ENCODE measurements at places on chromosomes 7 and 10.

GRCh38 chr7:43584195-43584586, 1.3 kb downstream of the STK17A start:
- peak; percentile 63 for DNase-seq

GRCh38 chr7:158448430-158449100, 139.1 kb downstream of the PTPRN2 start:
- no peak for DNase-seq

- no peak for DNase-seq
Measured at GRCh38 chr10:131788386-131788785, 112.4 kb upstream of the PPP2R2D start.

DNA sequence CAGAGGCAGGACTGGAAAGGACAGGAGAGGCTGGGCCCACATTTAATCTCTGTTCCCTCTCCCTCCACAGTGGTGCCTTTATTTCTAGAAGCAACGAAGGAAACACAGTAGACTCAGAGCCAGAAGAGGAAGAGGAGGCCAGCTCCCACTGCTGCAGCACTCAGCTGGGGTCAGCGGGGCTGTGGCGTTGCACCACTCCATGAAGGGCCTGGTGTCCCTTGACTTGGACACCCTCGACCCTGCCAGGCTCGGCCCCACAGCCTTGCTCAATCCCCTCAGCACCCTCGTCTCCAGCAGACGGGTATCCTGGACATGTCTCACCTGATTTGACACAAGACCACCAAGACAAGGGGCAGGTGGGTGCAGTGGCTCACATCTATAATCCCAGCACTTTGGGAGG, 38.8 kb downstream of the PRKAG2 start:
- DNase-seq, result no peak

- DNase-seq, result no peak
Measured at GRCh38 chr7:114740941-114741340, 181.0 kb upstream of the MDFIC start.

DNA sequence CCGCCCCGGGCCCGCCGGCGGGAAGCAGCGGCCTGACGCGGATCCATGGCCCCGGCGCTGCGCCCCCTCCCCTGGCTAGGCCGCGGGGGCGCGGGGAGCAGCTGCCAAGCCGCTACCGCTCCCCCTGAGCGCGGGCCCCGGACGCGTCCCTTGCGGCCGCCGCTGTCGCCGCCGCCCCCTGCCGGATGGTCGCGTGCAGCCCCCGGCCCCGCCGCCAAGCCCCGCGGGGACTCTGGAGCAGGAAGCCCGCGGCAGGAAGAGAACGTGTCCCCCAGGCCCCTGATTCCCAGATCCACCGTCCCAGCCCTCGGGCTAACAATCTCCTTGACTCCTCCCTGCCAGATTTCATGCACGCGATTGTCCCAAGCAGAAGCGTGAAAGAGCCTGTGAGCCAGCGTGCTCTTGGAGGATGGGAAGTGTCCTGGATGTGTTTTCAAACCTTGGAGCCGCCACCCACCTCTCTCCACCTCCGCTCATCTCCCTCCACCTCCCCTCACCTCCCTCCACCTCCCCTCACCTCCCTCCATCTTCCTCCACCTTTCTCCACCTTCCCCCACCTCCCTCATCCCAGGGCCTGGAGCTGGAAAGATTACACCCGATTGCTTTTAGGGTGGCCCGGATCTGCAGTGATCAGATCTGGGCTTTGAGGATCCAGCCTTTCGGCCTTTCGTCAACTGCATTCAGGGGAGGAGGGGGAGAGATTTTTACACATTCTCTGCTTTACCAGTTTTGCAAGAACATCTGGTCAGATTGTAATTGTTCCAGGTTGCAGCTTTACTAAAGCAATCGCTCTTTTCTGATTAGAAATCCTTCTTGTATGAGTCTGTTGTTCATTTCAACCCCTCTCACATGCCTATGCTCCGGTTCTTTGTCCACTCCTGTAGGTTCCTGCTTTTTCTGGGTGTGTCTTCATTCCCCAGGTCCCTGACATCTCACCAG, 570 bp upstream of the PRTFDC1 start:
- DNase-seq, result peak; percentile 78

DNA sequence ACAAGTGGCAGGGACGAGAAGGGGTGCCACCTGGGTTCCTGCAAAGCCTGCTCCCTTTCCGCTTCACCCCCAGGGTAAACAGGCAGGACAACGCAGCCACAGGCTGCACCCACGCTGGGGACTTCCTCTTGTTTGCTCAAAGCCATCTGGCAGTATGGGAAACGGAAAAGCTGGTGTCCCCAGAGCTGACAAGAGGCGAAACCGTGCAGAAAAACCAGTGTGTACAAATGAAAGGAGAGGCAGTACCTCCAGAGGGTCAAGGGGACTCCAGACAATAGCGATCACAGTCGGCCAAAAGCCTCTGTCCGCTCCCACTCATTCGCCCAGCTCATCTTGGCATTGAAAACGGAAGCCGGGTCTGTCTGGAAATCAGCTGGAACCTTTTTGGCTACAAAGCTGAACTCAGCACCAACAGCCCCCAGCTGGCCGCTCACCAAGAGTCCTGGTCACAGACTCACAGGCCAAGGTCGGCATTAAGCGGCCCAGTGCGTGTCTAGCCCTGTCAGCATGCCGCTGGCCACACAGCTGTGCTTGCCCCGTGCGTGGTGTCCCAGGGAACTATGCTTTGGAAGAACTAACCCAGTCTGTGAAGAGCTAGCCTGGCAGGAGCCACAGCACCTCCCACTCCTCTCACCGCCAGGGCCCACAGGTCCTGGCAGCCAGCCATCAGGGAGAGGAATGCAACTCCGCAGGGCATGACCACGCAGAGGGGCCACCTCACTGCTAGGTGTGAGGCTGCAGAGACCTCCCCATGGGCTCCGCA, 10.4 kb downstream of the TNS3 start:
- DNase-seq, result no peak

DNA sequence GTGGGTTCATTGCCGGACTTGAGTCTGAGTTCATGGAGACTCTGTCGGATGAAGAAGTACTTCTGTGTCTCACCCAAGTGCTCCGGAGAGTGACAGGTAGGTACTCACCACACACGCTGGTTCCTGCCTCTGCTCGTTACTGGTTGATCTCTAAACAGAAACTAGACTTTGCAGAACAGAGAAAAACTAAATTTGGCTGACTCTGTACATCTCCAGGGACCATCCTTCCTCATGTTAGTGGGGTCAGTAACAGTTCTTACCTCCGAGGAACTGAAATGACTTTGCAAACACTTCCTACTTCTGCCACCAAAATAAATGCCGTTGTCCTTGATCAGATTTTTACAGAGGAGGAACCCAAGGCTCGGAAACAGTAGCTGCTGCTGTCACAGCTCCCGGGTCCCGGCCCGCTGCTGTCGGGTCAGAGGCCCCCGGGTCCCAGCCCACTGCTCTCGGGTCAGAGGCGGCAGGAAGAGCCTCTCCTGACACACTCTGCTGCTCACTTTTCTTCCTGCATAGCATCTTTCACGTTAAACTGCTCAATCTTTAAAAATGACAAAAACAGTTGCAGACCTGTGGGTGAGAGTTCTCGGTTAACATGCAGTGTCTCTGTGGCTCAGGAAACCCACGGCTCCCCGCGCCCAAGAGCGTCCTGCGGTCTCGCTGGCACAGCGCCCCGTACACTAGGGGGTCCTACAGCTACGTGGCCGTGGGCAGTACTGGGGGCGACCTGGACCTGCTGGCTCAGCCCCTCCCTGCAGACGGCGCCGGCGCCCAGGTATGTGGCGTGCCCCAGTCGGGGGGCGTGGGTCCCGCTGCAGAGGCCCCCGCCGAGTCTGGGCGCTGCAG, 4.8 kb upstream of the MTG1 start:
- DNase-seq, result no peak

GRCh38 chr7:31917256-31917655, 153.0 kb downstream of the PDE1C start:
- DNase-seq, result no peak

- DNase-seq, result no peak
Measured at GRCh38 chr10:3265088-3265487, 92.5 kb upstream of the PITRM1 start.

DNA sequence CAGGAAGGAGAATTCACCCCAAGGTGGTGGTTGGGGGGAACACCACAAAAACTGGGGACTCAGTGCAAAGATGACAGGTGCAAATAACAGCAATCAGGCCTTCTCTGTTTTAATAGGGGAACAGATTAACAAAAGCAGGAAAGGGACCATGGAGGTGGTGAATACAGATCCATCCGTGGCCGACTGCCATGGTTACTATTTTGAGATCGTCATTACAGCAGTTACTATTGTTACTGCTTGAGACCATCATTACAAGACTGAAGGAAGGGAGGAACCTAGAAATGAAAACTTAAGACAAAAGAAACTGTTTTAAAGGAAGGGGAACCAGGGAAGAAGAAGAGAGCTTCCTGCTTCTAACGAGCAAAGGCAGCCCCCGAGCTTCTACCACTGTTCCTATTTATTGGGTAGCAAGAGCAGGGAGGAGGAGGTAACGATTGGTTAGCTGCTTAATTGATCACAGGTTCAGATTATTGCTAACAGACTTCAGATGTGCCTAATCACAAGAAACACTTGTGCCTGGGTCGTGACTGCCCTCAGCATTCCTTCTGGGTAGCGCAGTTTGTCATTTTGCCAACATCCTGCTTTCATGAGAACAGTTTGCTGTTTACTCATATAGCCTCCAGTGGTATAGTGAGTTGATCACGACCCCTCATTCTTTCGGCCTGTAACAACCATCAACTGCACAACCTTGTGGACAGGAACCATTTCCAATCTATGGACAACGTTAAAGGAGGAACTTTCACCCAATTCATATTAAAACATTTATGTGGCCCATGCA, 216.3 kb downstream of the CHCHD3 start:
- DNase-seq, result no peak

GRCh38 chr7:155322530-155322929, 24.9 kb downstream of the INSIG1 start:
- DNase-seq, result no peak

GRCh38 chr7:146740039-146740438, 623.4 kb downstream of the CNTNAP2 start:
- no peak for DNase-seq

DNA sequence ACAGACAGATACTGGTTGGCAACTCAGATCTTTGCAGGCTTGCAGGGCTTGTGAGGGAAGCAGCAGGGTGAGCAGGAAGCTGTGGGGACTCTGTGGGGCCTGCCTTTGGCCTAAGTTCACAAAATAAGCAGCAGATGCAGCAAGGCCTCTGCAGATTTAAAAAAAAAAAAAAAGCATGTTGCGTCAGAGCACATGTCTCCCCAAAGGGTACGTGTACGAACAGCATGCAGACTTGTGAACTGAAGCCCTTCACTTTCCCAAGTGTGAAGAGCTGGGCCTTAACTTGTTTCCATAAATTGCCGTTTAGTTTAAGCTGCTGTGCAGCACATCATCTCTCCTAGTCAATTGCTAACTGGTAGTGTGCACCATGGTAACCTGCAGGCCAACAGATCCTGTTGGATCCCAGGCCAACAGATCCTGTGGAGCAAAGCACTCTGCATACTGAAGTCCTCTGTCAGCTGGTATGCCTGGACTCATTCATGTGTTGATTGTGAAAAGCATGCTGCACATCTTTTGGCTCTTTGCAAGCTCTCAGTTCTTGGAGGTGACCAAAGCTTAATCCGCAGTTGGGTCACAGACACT, 10.8 kb upstream of the XPNPEP1 start:
- no peak for DNase-seq

DNA sequence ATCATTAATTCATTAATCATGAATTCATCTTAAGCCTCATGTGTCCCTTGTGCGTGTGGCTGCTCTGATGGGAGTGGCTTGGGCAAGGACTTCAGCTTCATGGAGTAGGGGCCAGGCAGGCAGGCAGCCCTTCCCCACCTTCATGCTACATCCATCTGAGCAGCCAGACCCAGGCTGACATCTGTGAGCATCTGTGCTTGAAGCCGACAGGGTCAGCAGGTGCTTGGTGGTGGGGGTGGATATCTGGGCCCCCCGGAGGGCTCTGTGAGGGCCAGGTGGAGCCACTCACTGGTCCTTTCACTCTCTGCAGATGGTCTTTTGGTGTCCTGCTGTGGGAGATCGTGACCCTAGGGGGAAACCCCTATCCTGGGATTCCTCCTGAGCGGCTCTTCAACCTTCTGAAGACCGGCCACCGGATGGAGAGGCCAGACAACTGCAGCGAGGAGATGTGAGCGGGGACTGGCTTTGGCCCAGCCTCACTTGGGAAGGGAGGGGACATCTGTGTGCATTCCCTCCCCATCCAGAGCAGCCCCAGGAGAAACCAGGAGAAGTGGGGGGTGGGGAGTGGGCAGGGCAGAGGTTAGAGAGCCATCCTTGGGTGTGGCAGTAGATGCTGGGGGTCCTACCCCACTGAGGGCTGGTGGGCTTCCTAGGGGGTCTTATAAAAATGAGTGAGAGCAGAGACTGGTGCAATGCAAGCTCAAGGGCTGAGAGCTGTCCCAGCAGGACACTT, 14.7 kb upstream of the CSGALNACT2 start:
- DNase-seq, result no peak

DNA sequence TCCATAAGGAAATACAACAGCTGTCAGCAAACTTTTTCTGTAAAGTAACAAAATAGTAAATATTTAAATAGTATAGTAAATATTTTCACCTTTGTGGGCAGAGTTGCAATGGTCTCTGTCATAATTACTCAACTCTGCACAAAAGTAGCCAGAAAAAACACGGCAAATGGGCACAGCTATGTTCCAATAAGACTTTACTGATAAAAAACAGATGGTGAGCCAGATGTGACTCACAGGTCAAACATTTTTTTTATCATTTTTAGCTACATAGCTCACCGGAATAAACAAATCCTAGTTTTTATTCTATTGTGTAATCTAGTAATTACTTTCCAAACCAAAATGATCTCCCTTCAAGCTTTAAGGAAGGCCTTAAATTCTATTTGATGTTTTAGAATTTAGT, 55.3 kb downstream of the NCAPG2 start:
- peak; percentile 25 for DNase-seq

Measured in A673 (cell line).